Stimulated activated CD4-positive, alpha-beta T cell treated with anti-CD3 and anti-CD28 coated beads, TNF-alpha, amount 100 ng/mL, for 24 hours (primary cell): ENCODE measurements at places on chromosomes 1 and 21.

DNA sequence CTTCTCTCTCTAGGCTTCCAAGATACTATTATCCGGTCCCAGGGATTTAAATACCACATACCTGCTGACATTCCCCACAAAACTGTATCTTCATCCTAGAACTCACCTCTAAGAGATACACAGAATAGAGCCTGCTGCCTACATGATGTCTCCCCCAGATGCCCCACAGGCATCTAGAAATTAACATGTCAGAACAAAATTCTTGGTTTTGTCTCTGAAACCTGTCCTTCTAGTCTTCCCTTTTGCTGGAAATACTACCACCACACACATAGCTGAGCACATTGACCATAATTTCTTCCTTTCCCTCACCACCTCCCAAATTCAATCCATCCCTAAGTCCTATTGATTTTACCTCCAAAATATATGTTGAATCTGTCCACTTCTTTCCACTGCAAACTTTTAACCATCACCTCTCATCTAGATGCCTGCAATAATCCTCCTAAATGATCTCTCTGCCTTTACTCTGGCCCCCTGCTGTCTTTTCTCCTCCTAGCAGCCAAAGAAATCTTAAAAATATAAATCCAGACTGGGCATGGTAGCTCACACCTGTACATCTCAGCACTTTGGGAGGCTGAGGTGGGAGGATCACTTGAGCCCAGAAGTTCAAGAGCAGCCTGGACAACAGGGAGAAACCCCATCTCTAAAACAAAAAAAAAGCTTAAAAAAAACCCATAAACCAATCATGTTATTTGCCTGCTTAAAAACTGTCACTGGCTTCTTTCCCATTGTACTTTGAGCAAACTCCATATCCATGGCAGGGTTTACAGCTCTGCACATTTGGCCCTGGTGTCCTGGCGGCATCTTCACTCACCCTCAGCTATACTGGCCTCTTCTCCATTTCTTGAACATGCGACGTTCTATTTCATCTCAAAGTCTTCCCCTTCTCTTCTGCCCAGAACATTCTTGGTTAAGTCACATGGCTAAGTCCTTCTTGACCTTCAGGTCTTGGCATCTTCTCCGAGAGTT lies 6.2 kb upstream of the FAM76A start:
- no peak for DNase-seq

DNA sequence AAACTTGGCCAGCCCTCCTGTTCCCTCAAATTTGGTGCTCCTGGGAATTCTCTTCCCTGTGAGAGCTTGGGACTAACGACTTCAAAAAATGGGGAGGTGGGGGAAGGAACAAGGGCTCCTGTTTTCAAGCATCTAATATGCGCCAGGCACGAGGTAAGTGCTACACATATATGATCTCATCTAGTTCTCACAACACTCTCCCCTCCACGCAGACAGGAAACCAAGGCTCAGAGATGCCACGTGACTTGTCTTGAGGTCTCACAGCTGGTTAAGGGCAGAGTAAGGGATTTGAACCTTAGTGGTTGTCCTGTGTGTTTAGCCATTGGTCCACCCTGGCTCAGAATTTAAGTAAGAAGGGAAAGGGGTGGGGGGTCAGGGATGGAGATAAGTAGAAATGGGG lies 125.9 kb downstream of the DMRTB1 start:
- no peak for DNase-seq

GRCh38 chr21:41321908-41322495 lies 5.4 kb downstream of the FAM3B start:
- DNase-seq: no peak

GRCh38 chr21:15061747-15062605 lies 2.8 kb downstream of the NRIP1 start:
- DNase-seq: no peak

GRCh38 chr1:114821978-114822377 lies 32.7 kb upstream of the SYCP1 start:
- DNase-seq: no peak
